ENCODE measurements at places on chromosomes 2 and 18.

- DNase-seq: no peak
Measured at GRCh38 chr2:7419814-7420311, 502.7 kb downstream of the RNF144A start.

DNA sequence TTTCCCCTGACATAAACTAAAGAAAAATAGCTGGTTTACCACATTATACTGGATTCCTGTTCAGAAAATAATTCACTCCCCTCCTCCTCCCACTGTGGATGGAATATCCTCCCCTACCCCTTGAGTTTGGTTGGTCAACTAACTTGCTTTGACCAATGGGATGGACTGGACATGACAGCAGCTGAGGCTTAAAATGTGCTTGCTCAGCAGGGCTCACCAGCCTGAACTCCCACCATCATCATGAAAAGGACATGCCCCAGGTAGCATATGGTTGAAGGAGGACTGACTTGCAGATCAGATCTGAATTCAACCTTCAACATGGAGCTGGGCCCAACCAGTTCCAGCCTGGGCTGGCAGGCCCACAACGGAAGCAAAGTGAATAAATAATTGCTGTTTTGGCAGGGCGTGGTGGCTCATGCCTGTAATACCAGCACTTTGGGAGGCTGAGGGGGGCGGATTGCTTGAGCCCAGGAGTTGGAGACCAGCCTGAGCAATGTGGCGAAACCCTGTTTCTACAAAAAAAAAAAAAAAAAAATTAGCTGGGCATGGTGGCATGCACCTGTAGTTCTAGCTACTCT lies 284.4 kb downstream of the AFF3 start:
- no peak for DNase-seq

DNA sequence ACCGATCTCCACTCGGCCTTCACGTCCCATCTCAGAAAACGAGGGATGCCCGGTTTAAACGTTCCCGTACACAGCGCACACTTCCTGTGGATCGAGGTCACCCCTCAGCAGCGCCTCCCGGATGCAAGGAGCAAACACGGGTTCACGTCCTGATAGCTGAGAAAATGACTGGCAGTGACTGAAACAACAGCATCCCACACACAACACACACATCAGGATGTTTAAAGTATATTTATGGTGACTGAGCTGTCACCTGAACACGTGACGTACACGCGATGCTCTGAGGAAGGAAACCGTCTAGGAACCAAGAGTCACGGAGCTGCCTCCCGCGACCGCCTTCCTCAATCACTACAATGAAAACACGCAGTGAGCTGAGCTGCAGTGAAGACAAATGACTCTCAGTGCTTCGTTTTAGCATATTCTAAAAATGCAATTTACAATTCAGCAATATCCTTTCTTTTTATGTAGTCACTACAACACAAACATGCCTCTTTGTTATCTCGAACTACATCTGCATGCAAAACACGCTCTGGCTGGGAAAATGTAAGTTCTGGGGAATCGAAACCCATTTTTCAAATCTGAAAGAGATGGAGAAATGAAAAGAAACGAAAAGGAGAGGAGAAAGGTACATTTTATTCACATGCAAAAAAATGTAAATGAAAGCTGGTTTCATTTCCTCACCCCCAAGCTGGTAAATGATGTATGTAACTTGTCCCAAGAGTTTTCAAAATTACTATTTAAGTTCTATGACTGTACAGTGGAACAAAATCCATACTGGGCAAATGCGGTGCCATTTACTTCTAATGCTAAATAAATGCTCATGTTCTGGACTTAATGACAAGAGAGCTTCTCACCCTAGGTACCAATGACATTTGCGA lies 19.8 kb downstream of the HDAC4 start:
- DNase-seq: no peak

DNA sequence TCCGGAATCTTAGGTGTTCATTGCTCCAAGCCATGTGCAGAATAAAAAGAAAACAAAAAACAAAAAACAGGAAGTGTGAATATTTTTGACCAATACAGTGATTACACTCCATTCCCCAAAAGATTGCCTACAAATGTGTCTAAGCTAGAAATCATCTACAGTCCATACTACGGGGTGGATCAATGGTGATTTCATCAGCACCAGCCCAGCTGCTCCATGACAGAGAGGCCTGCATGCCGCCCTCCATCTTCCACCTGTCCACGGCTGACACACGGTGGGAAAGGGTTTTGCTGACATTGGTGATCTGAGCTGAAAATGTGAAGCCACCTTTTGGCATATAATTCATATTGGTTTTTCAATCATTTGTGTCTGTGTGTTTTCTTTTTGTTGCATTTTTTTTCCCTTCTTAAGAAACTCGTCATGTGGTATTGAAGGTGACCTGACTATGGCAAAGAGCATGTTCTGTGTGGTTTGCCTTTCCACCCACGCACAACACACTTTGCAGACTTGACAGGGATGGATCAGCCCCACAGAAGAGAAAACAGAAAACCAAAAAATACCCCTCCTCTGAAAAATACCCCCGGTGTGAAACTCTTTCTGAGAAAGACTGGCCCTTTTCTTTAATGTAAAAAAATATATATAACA lies 533.1 kb downstream of the RNF144A start:
- DNase-seq: no peak

DNA sequence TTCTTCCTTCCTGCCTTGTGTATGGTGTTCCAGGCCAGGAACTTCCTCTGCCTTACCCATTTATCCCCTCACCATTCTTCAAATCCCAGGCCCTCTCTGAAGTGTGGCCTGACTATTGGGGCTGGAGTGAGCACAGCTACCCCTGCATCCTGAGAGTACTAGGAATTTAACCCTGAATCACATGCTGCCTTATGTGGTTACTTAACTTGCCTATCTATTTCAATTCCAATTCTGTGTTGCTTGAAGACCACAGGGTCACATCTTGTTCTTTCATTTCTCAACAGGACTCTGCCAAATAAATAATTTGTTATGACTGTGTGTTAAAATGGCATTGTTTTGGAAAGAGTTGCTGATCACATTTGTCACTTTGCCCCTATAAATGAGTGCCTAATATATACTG lies 108.6 kb downstream of the CERS6 start:
- no peak for DNase-seq

DNA sequence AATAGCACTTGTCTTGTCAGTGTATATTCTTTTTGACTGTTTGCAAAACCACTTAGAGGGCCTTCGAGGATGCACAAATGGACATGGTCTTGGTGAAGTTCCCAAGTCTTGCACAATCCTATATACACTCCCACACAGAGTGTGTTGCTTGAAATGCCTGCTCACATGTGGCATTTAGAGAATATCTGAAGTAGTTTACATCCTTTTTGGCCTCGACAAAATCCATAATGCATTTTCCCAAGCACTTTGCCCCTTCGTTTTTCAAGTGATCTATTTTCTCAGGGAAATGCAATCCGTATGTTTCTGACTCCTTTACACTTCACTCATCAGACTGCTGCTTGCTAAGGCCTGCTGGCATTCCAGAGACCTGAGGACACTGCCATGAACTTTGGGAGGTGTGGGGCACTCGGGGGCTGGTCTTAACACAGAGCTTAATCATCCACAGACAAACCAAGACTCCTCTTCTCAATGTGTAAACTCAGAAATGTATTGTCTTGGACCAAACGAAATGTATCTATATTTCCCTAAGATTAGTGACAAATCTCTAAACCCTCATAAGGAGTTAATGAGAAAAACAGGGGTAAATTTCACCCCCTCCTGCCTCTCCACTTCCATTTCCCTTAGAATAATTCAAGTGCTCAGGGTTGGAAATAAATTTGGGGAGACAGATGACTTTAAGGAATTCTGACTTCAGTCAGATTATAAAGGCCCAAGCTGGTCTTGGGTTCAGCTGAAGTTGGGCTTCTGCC lies 219.3 kb upstream of the APCDD1 start:
- no peak for DNase-seq

DNA sequence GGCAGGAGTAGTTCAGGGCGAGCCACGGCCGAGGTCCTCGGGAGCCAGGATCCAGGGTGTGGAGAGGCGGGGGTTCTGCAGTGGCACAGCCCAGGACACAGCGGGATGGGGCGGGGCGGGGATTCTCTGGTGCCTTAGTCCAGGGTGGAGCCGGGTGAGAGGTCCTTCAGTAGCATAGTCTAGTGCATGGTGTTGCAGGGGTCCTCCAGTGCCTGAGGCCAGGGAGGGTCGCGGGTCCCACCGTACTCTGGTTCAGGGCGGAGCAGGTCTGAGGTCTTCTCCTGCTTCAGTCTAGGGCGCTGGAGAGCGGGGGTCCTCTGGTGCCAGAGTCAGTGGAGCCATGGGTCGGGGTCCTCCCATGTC lies 131.1 kb downstream of the CCDC74A start:
- no peak for DNase-seq

- DNase-seq: no peak
Measured at GRCh38 chr2:144507441-144508171, 12.3 kb downstream of the ZEB2 start.

All from amygdala (tissue), 56 donors.